ENCODE measurements at places on chromosomes 3 and 15.

DNA sequence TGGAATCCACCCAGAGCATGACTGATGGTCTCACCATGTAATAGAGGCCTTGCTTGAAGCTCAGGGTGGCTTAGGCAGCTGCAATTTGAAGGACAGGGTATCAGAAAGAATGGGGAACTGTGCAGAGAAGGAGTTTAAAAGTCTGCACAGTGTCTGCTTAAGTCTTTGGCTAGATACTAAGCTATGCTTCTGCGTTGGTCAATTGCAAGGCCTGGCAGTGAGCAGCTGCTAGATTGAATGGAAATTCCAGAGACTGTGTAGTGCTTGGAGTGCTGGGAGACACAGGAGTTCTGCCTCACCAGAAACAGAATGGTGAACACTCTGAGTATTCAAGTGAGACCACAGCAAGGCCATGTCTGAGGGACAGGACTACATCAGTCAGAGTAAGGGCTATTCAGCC lies 17.3 kb upstream of the ATP10A start:
- H3K27me3 ChIP-seq = no peaks in the 10 kb centered on the region
- no peak overlapping the region for H3K27ac ChIP-seq
- DNase-seq = no peak
- peaks cover 43% of the 10 kb centered on the region for H3K4me1 ChIP-seq
- H3K4me3 ChIP-seq = no peak overlapping the region

DNA sequence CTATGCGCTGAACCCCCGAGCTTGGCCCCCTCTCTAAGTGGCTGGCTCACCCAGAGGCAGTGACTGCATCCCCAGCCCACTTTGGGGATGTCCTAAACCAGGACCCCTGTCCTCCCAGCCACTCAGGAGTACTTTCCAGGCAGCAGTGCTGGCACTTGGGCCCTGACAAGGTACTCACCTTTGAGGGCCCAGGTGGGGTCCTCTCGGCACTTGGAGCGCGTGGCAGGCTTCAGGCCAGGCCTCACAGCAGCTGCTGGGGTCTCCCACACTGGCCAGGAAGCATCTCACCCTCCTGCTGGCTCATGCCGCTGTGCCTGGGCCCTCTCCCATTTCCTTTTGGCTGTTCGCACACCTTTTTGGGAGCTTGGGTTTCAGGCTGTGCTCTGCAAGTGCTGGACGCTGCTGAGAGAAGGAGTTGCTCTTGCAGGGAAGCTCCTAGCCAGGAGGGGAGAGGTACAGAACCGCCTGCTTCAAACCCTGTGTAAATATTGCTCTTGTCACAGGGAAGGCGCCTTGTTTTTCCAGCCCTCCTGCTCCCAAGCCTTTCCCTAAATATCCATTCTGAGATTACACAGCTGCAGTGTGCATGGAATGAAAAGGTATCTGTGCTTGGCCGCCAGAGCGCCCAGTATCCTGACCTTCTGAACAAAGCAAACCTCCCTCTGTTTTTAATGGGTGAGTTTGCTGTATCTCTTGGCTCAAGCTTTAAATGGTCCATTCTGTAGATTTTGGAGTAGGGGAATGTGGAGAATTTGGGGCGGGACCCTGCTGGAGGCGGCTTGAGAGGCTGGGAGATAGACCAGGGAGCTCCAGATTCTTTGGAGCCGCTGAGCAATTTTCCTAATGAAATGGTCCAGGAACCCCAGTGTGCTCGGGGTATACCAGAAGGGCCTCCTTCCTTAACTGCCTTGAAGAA lies 45.6 kb downstream of the DNASE1L3 start:
- H3K4me1 ChIP-seq = peaks cover 89% of the 10 kb centered on the region
- H3K27ac ChIP-seq = peak overlapping the region; percentile 3
- DNase-seq = no peak
- H3K27me3 ChIP-seq = no peaks in the 10 kb centered on the region

DNA sequence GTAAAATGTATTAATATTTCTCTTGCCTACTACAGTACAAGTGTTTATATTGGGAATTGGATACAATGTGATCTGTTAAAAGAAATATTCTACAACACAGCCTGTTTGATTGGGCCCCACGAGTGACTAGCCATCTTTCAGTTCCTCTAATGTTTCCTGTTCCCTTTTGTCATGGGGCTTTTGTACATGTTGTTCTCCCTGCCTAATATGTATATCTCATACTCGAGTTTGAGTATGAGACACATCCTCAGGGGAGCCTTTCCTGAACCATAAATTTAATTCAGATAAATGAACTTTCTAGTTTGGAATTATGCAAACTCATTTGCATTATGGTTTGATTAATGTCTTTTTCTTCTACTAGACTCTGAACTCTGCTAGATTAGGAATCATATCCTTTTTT lies 65.5 kb downstream of the MEF2A start:
- no peaks in the 10 kb centered on the region for H3K4me1 ChIP-seq
- H3K27me3 ChIP-seq = no peaks in the 10 kb centered on the region
- DNase-seq = no peak
- no peak overlapping the region for H3K4me3 ChIP-seq

DNA sequence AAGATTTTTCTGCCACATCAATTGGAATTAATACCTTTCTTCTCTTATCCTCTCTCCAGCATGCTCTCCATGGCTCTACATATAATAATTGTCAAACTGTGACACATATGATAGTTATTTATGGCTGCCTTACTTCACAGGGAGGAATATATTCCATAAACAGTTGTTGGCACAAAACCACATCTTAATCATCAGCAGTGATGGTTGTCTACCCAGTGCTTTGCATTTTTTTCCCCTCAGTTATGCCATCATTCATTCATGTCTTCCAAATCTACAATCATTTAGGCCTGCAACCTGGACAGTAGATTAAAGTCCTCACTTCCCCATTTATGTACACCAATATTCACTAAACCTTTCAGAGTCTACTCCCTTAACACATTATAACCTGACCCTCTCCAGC lies 107.7 kb downstream of the THRB start:
- peaks cover 22% of the 10 kb centered on the region for H3K4me1 ChIP-seq
- H3K4me3 ChIP-seq = no peak overlapping the region
- no peaks in the 10 kb centered on the region for H3K36me3 ChIP-seq
- peak; percentile 15 for DNase-seq
- H3K27me3 ChIP-seq = no peaks in the 10 kb centered on the region

DNA sequence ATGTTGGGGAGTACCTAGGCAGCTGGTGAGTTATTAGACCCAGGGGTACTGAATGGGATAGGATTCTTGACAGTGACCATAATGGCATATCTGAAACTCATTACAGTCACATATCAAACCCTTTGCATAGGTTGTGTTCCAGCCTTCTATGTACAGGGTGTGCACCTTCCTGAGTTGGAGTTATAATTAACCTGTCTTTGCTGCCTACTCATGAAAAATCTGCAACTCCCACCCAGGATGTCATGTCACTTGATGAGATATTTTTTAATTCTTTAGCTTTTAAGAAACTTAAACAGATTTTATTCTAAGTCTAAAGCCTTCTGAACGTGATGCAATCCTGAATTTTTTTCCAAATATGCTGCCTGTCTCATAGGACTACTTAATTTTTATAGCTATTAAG lies 21.1 kb upstream of the ADGRG7 start:
- no peaks in the 10 kb centered on the region for H3K36me3 ChIP-seq
- H3K27me3 ChIP-seq = no peaks in the 10 kb centered on the region
- H3K27ac ChIP-seq = no peak overlapping the region
- no peak for DNase-seq

Measured in SJSA1 (cell line).